Hypothalamus (tissue), 51 donors: ENCODE measurements at places on chromosomes 16 and 17.
A peak's percentile ranks its signal among the peaks of the same experiment; 100 is the strongest.

DNA sequence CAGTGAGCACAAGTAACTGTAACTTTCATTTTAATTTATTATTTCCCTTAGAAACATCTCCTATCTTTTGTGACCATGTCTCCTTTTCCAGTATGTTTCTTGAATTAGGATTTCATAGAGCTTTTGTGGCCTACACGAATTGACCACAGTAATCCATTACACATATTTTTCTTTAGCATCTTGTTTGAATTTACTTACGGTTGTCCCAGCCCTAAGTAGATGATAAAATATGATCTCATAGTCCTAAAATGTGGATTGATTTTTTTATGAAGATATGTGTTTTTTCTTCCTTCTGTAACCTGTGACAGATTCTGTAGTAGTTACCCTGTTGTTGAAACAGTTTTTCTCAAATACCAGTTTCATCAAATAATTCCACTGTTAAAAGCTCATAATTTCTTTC, 61.5 kb downstream of the NF1 start:
- DNase-seq, result no peak

GRCh38 chr16:63614429-63614828, 1507.4 kb downstream of the CDH11 start:
- DNase-seq, result no peak

GRCh38 chr16:67462279-67462655, 18.7 kb downstream of the ATP6V0D1 start:
- no peak for DNase-seq

DNA sequence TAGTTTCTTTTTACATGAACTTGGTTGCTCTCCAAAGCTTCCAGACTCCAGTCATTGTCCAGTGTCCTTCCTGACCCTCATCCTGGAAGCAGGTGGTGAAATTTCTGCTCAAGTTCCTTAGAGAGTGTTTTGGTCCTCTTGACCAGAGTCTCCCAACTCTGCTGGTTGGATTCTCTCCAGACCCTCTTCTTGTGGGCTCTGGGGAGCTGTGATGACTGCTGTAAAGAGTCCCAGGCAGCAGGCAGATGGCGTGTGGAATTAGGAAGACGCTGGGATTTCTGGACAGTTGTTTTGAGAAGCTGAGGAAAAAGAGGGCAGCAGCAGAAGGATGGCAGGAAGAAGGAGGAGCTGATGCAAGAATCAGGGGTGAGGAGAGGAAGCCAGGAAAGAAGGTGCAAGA, 1.6 kb upstream of the SEZ6 start:
- DNase-seq, result no peak

DNA sequence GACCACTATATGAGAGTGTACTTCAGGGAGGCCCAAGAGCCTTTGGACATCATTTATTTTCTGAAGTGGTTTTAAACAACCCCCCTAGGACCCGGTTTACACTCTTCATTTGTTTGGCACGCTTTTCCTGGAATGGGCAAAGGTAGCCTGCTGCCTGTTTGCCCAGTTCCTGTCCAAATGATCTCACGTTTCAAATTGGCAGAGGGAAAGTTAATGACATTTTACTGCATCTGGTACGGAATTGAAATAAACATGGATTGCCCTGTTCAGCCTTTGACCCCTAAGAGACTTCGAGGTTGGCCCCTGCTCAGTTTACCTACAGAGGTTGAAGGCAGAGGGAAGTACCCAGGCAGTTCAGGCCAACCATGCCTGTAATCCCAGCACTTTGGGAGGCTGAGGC, 5.8 kb upstream of the RPRML start:
- no peak for DNase-seq

GRCh38 chr16:3610698-3611145, 684 bp downstream of the SLX4 start:
- DNase-seq, result no peak

DNA sequence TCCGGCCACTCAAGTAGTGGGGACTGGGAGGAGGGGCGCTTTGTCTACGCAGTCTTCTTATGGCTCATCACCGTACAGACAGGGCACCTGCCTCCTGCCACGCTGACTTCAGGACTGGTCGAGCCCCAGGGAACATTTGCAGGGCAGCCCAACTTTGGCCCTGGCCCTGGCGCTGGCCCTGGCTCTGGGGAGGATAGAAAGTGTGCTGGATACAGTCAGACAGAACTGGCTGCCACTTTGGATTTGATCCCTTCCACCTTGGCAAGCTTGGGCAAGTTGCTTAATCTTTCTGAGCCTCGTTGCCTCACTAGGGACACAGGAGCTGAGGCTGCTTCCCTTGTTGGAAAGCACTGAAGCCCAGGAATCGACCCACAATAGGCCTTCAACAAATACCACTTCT, 13.6 kb downstream of the LGALS9 start:
- DNase-seq, result no peak

- no peak for DNase-seq
Measured at GRCh38 chr16:26599785-26600104, 467.0 kb upstream of the C16orf82 start.

DNA sequence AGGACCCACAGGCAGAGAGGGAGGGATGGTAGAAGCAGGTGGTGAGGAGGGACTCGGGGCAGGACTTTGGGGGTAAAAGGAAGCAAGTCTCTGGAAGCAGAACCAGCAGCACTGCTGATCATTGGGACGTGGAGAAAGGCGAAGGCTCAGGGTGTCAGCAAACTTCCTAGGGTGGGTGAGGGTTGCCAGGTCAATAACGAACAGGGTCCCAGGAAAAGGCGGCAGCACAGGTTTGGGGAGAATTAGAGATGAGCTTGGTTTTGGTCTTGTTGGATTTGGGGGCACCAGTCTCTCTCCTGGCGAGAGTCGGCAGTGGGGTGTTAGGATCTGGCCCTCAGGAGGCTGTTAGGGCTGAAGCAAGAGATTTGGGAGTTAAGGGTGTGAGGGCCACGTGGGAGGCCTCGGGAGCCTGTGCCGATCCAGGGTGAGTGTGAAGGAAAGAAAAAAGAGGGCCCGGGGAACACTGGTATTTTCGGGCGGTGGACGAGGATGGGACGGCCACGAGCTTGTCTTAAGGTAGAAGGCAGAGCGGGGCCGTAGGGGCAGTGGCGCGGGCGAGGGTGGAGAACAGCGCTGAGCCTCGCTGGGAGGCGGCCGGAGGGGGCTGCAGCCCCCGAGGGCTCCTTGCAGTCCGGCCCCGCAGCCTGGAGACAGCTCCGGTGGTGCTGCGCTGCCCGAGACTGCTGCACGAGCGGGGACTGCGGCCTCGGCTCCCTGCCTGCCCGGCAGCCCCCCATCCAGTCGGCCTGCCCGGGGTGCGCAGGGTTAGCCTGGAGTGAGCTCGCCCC, 765 bp upstream of the ADORA2B start:
- DNase-seq, result no peak

DNA sequence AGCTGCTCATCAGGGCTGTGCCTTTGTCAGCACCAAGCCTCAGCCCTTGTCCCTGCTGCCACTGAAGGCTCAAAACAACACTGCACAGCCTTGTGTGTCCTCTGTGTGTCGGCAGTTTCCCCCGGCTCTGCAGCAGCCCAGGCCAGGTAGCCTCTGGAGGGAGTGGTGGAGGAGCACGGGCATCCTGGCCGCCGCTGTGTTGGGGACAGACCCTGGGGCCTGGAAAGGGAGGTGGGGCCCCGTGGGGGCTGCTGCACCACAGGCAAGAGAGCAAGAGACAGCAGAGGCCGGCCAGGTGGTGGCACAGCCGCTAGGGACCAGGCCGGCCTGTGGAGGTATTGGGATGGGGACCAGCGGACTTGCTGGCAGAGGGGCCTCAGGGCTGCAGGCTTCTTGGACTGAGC, 96.9 kb upstream of the ZNF750 start:
- no peak for DNase-seq

- DNase-seq, result no peak
Measured at GRCh38 chr17:41553176-41553575, 18.7 kb downstream of the KRT9 start.

DNA sequence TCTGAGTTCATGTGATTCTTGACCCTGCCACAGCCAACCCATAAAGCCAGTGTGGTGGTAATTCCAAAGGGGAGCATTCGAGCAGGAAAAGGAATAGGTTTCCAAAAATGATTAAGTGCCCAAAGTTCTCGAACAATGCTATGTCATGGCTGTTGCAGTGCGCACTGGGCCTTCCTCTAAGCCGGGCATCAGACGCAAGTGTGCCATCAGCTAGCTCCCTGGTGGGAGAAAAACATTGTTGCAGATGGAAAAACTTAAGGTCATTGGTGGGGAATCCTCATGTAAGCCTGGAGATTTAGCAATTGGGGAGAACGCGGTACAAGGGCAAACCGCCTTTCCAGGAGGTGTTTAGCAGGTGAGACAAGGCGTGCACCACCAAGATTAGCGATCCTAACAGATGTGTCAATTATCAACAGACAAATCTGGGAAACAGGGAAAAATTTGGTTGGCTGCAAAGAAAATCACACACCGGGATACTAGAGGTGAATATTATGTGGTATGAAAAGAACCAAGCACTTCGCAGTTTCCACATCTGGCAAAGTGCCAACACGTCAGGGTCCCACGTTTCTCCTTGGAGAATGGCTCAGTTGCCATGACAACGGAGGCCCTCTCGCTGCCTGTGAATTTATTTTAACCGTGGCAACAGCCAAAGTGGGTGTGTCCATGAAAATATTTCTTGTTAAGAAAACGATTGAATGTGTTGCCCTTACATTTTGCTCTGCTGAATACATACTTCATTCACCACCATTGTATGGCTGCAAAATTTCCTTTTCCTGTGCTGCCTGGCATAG, 118.5 kb upstream of the CACNG5 start:
- peak; percentile 27 for DNase-seq

- no peak for DNase-seq
Measured at GRCh38 chr16:89277049-89277448, 59.5 kb downstream of the ZNF778 start.

GRCh38 chr17:82947051-82947991, 107.5 kb upstream of the ZNF750 start:
- DNase-seq, result no peak

DNA sequence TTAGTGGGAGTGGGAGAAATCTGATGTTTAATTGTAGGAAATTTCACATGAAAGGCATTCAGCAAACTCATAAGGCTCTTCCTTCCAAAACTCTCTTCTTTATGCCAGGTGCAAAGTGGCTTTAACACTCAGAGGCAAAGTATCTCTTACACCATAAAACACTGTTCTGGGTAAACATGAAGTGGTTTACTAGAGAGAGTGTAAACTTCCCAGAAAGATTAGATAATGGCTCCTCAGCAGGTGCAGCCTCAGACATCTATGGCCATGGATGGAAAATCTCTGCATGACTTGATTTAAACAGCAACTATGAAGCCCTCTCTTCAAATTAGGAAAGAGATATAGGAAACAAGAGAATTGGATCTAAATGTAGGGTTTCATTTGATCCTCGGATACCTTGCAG, 583.1 kb upstream of the SALL1 start:
- DNase-seq, result no peak

- DNase-seq, result no peak
Measured at GRCh38 chr17:12536472-12536871, 129.2 kb upstream of the MYOCD start.

GRCh38 chr16:19655242-19655777, 62.7 kb downstream of the KNOP1 start:
- no peak for DNase-seq

DNA sequence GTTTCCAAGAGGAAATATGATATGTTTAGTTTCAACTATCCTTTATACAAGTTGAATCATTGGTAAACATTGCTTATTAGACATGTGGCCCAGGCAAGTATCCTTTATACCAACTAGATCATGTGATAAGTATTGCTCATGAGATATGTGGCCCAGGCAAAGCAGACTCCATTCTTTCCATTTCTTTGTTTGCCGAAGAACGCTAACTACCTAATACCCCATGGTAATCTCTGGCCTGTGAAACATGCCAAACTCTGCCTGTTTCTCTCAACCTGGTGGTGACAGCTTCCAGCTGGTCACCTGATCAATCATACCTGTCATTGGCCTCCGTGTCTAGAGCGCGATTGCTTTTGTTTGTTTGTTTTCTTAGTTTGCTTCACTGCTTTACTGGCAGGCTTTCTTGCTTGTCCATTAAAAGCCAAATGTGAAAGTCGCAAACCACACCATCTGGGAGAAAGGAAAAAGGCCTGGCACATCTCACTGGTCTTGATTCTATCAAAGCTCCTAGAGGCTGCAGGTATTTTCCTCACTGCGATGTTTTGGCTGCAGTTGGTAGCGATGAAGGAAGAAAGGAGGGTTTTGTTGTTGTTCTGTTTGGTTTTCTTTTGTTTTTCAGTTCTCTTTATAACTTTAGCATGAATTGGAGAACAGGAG, 686.2 kb downstream of the KCNJ2 start:
- DNase-seq, result no peak

- DNase-seq, result no peak
Measured at GRCh38 chr16:79372503-79373184, 227.9 kb downstream of the MAF start.

- DNase-seq, result no peak
Measured at GRCh38 chr16:15055141-15056053, 477 bp downstream of the NTAN1 start.

GRCh38 chr16:57231821-57232350, 13.2 kb upstream of the ARL2BP start:
- DNase-seq, result no peak

DNA sequence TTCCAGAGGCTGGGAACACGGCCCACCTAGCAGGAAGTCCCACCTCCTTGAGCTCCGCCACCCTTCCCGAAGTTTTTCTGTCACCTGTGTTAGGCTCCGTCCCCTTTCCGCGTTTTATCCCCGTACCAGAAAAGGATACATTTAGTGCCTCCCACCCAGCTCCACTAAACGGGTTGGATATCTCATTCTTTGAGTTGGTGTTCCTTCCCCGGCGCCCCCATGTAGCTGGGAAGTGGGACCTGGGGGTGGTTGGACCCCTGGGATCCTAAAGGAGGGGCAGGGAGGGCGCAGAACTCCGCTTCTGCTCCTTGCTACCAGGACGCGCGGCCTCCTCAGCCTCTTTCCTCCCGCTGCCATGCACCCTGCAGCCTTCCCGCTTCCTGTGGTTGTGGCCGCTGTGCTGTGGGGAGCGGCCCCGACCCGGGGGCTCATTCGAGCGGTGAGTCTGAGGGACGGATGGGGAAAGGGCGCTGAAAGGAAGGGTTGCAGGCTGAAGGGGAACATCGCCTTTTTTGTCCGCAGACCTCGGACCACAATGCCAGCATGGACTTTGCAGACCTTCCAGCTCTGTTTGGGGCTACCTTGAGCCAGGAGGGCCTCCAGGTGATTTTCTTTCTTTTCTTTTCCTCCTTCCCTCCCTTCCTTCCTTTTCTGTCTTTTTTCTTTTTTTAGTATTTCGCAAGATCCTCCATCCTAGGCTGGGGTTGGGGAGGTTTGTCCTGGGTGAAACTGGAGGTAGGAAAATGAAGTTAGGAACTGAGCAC, 669 bp downstream of the RNF167 start:
- no peak for DNase-seq
